NCI-H2107 (cell line): ENCODE measurements at places on chromosomes 1 and 21.

DNA sequence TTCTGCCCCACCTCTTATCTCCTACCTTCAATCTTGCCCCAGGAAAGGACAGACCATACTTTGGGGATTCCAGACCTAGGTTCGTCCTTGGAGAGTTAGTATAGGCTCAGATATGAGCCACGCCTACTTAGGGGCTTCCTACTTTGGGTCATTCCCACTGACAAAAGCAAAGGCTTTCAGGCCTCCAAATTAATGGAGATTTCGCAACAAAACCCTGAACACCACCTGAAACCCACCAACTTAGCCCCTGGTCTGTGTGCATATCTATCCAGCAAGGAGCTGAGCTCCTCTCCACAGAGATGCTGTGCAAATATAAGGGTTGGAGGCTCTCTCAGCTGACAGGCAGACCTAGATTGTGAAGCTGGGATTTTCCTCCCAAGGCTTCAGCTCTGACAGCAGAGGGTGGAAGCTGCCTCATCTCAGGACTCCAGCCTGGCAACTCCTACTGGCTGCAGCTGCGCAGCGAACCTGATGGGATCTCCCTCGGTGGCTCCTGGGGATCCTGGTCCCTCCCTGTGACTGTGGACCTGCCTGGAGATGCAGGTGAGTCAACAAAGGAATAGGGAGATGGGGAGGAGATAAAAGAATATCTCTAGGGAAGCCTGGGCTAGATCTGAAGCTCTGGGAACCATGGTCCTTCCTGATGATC lies 2.1 kb downstream of the MPL start:
- no peak for DNase-seq

- no peak for DNase-seq
Measured at GRCh38 chr1:205680073-205680851, at the start of gene SLC45A3. TSS of gene SLC45A3 (minus strand) at chr1:205680509. CDS start at chr1:205664656, 15,853 bp downstream.

GRCh38 chr1:83692524-83693381 lies 306.2 kb downstream of the TTLL7 start:
- peak; percentile 27 for DNase-seq

DNA sequence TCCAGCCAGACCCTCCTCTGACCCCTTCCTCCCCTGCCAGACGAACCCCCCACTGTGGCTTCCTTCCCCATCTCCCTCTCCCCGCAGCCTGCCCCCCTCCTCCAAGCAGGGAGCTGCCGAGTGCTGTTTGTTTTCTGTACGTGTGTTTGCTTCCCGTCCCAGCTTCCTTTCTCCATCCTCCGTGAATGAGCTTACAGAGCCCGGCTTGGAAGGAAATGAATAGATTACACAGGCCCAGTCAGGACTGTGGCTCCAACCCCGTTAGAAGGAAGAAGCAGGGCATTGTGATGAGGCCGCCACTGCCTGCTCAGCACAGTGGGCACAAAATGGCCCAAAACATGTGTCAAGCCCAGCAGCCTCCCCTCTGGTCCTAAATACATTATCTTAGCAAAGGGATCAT lies 123.2 kb downstream of the IGSF21 start:
- DNase-seq = no peak

DNA sequence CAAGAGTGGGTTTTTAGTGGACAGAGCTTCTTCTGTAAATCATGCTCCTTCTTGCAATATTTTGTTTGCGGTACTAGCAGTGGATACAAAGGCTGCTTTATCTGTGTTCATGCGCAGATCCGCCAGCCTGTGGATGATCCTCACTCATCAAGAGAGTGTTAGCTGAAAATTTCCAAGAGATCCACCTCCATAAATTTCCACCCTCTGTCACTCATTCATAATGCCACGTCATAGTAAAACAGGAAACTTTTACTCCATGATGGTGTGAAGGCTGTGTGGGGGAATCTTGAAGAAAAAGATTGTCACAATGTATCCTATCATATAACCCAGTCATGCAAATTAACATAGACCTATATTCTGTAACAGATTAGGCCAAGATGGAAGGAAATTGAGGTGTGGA lies 4.4 kb upstream of the MAPKAPK2 start:
- DNase-seq = no peak

DNA sequence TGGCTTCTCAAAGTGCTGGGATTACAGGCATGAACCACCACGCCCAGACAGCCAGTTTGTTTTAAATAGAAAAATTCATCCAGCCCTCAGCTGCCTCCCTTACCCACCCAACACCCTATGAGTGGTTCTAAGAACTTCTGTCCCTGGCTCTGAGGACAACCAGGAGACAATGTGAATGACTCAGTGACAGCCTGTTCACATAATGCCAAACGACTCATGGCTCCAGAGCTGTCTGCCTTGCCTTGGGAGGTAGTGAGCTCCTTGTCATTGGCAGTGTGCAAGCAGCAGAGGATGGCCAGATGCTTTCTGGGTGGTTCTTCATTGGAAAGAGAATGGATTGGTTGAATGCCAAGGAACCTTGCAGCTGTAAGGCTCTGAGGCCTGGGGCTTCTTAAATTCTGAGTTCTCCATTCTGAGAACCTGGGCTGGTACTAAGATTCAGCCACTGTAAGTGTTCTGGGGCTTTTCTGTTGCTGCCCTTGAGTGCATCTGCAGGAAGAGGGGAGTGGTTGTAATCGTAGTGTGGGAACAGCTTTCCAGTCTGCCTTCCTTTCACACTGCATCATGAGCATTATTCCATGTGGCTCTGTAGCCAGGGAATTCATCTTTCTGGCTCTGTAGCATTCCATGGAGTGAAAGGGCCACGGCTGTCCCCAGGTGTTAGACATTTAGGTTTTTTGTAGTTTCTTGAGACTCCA lies 5.8 kb downstream of the SERINC2 start:
- no peak for DNase-seq

GRCh38 chr1:162145966-162146696 lies 76.6 kb downstream of the NOS1AP start:
- peak; percentile 15 for DNase-seq

DNA sequence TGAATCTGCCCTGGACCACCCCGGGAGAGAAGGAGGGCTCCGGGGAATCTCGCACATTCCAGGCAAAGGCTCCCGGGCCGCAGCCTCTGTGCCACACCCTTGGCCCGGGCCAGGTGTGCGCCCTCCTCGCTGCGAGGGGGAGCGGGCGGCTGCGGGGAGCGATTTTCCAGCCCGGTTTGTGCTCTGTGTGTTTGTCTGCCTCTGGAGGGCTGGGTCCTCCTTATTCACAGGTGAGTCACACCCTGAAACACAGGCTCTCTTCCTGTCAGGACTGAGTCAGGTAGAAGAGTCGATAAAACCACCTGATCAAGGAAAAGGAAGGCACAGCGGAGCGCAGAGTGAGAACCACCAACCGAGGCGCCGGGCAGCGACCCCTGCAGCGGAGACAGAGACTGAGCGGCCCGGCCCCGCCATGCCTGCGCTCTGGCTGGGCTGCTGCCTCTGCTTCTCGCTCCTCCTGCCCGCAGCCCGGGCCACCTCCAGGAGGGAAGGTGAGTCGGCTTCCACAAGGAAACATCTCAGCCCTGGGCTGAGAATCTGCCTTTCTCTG lies at the start of gene LAMC2:
Gene LAMC2 (plus strand): TSS at position 324 of the 550 bp plus-strand sequence. CDS start 89 bp downstream, at position 413.
- DNase-seq = no peak

- no peak for DNase-seq
Measured at GRCh38 chr1:15283526-15283925, 36.5 kb downstream of the FHAD1 start.

DNA sequence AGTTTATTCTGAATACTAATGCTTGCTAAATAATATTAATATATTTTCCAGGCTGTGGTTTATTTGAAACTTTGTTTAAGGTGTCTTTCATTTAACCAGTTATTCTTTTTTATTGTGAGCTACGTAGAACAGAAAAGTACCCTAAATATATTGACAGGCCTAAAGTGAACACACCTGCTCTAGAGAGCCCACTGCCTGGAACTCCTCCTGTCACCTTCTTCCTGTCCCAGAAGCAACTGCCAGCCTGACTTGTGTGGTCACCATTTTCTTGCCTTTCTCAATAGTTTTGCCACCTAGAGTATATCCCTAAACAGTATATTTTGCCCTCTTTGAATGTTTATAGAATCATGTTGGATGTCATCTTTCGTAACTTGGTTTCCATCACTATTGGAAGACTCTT lies 48.5 kb downstream of the SCCPDH start:
- no peak for DNase-seq

GRCh38 chr1:30368651-30369240 lies 354.6 kb downstream of the MATN1 start:
- DNase-seq = no peak

DNA sequence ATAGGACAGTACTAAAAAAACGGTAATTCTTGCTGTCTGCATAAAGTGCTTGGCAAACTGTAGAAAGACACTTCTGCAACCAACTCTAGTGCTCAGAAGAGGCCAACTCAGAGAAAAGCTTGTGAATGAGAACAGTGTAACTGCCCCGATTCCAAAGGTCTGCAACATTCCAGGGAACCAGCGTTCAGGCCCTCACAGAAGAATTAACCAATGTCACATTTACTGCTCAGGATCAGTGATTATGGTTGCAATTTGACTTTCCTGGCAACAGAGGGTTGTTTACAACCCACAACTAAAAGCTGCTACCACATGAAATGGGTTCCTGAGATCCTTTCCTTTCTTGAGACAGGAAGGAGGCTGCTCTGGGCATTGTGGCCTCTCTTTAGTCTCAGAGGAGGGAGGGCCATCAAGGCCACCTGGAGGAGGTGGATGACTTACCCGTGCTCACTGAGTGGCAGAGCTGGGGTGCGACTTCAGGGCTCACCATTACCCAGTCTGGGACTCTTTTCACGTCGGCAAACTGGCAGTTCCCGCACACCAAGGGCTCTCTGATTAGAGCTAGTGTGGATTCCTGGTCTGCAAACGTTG lies 15.3 kb downstream of the SRSF4 start:
- no peak for DNase-seq

GRCh38 chr1:19647643-19648042 lies 3.5 kb downstream of the NBL1 start:
- DNase-seq = no peak

DNA sequence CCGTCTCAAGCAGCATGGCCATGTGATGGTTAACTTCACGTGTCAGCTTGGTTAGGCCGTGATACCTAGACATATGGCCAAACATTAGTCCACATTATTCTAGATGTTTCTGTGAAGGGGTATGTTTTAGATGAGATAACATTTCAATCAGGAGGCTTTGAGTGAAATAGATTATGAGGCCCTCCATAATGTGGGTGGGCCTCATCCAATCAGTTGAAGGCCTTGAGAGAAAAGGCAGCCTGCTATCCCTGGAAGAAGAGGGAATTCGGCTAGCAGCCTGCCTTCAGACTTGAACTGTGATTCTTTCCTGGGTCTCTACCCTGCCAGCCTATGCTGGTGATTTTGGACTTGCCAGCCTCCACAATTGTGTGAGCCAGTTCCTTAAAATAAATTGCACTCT lies 90.1 kb downstream of the ZSCAN20 start:
- DNase-seq = no peak

DNA sequence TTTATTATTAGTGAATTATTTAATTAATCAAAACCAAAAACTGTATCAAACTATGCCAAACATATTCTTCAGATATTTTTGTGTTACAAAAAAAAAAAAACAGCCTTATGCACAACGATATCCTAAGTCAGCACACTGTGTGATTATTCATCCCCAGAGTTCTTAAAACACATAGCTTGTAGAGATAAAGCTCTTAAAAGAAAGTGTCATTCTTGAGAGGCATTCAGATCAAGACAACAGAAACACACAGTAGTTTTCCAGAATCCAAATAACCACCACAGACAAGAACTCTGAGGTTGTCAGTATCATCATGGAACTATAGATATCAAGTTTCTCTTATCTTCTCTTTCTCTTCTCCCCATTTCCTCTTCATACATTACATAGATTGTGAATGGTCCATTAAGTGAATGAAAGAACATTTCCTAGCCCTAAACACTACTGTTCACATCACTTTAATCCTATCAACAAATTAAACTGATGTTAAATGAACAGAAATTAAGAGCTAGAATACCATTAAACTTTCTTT lies 13.5 kb downstream of the ZZZ3 start:
- DNase-seq = no peak

DNA sequence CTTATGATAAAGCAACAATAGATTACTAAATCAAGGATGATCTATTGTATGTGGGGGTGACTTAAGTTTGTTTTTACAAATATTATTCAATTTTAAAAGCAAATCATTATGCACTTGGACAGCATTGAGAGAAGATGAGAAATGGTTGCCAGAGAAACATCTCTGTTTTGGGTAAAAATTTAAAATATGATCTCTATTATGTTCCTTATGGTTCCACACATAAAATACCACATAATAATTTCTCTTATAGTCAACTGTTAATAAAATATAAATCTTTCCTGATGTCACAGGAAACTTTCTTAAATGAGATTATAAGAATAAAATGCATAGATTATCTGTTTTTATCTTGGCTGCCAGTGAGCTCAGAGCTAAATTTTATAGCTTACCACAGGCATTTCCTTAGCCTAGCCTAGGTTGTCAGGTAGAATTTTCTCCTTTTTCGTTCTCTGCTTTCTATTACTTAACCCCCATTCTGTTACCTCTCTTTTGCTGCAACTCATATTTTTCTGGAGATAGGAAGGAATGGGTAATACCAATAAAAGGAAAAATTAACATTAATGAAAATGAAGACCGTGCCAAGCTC lies 109.7 kb downstream of the TGFB2 start:
- no peak for DNase-seq

GRCh38 chr1:53878492-53879105 lies 11.0 kb downstream of the YIPF1 start:
- DNase-seq = peak; percentile 7
